ENCODE measurements at places on chromosomes 3 and 15.

GRCh38 chr3:80734483-80734882 is 966.7 kb upstream of the ROBO1 start:
- DNase-seq = no peak

DNA sequence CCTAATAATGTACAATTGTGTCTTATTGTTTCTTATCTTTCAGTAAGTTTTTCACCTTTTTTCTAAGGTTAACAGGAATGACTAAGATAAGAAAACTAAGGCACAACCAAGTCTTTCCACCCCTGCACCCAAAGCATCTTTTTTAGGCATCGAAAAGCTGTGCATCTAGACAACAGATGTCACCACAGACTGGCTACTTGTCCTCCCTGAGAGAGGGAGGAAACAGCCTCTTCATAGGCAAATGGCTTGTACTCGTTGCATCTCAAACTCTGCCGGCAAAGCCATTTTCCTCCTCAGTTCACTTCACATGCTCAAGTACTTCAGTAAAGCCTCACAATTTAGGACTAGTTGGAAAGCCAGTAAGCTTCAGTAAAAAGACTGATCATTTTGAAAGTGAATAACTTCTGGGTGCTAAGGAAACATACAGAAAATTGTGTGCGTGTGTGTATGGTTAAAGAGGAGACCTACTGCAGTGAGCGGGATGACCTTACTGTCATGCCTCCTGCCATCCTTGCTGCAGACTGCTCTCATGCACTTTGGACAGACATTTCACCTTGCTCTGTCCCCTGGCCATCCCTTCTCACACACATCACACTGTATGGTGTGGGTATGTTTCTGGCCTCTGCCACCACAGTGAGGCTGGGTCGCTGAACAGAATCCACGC is 36.5 kb upstream of the HACD2 start:
- DNase-seq = no peak

- no peak for DNase-seq
Observed at GRCh38 chr3:118941236-118941635, 93.4 kb downstream of the IGSF11 start.

GRCh38 chr3:190645932-190646460 is 132.1 kb downstream of the IL1RAP start:
- no peak for DNase-seq

DNA sequence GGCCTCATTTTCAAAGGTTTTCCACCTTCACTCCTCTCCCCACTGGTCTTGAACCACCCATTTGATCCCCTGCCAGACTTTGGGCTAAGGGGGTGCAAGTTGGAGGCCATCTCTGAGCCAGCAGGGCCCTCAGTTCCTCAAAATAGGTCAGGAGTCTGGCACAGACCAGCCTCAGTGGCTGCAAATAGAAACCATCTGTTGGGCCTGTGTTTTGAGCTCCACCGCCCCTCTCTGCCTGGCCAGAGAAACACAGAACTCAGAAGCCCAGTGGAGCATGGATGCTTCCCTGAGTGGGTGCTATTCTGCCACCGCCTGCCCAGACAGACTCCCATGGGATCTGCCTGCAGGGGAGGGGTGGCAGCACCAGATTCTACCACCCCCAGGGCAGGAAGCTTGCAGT is 56.3 kb downstream of the CORO2B start:
- DNase-seq = no peak

DNA sequence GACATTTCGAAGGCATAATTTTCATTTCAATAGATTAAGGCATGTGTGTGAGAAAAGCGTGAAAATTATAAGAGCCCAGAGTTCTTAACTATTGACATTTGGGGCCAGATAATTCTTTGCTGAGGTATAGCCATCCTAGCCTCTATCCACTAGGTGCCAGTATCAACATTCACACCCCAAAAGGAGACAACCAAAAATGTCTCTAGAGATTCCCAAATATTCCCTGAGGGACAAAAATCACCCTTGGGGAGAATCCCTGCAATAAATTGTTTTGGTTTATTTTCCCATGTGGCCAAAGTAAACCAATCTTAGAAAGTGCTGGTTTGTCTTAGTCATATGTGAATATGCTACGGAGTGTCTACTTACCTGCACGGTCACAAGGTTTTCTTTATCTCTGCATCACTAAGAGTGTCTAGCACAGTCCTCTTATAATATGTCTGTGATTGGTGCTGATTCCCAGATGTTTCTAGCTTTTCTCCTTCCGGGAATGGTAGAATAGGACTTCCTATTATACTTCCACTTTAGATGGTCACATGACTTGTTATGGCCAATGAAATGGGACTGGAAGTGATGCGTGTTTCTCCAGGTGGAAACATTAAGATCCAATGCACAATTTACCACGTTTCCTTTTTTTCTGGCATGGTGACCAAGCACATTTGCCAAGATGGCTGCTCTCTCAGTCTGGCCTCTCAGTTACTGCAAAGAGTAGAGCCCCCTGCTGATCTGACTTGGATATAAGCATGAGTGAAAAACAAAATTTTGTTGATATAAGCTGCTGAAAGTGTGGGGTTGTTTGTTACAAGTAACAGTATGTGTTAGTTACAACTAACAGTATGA is 8.0 kb upstream of the KBTBD8 start:
- DNase-seq = no peak

GRCh38 chr3:31213869-31214486 is 318.7 kb upstream of the STT3B start:
- DNase-seq = no peak

GRCh38 chr3:69944931-69945493 is 54.5 kb upstream of the SAMMSON start:
- no peak for DNase-seq

- no peak for DNase-seq
Observed at GRCh38 chr15:101288905-101289513, 6.0 kb downstream of the SNRPA1 start.
